Astrocyte (in vitro differentiated cells and primary cell): ENCODE measurements at places on chromosomes 5 and 9. TPM values are rescaled to one million over a fixed set of nuclear protein-coding genes. Genes with fewer than 3 reads are reported as not detected.

DNA sequence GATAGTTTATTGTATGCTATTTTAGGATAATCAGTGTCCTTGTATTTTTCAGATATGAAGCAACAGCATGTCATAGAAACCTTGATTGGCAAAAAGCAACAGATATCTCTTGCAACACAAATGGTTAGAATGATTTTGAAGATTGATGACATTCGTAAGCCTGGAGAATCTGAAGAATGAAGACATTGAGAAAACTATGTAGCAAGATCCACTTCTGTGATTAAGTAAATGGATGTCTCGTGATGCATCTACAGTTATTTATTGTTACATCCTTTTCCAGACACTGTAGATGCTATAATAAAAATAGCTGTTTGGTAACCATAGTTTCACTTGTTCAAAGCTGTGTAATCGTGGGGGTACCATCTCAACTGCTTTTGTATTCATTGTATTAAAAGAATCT lies 14.5 kb downstream of the CCT5 start:
- no peak for DNase-seq

Gene PCDHA13
- 1.2 and 1.7 TPM in 2 replicates for total RNA-seq

Gene SLC4A9
- 0.25 TPM in 1 of 2 replicates, not detected in the other for total RNA-seq

Gene MARCHF11
- total RNA-seq: 0.79 TPM in 1 of 2 replicates, not detected in the other

GRCh38 chr5:55141945-55142690 lies 17.9 kb upstream of the GPX8 start:
- DNase-seq: no peak

Gene C5orf34
- 2.5 and 3.3 TPM in 2 replicates for total RNA-seq
